ENCODE measurements at places on chromosomes 7 and 10. TPM values are rescaled to one million over a fixed set of nuclear protein-coding genes. Genes with fewer than 3 reads are reported as not detected.

DNA sequence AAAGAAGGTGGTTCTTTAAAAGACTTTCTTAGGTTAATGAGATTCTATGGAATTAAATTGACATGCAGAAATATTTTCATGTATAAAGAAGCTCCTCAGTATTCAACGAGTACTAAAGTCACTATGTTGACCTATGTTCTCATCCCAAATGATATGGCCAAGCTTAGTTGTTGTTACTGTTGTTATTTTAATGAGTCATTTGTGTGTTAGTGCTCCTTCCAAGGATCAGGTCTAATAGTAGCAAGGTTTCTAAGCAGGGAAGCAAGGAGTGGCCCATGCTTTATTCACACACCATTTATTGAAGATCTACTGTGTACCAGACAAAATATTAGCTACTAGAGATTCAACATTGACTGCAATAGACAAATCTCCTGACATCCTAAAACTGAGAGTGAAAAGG, 41.9 kb downstream of the LRRN3 start:
- peak; percentile 15 for DNase-seq
- no peak overlapping the region for H3K27ac ChIP-seq
- H3K4me1 ChIP-seq: peaks cover 20% of the 10 kb centered on the region
- H3K4me3 ChIP-seq: no peak overlapping the region
- H3K36me3 ChIP-seq: no peaks in the 10 kb centered on the region

DNA sequence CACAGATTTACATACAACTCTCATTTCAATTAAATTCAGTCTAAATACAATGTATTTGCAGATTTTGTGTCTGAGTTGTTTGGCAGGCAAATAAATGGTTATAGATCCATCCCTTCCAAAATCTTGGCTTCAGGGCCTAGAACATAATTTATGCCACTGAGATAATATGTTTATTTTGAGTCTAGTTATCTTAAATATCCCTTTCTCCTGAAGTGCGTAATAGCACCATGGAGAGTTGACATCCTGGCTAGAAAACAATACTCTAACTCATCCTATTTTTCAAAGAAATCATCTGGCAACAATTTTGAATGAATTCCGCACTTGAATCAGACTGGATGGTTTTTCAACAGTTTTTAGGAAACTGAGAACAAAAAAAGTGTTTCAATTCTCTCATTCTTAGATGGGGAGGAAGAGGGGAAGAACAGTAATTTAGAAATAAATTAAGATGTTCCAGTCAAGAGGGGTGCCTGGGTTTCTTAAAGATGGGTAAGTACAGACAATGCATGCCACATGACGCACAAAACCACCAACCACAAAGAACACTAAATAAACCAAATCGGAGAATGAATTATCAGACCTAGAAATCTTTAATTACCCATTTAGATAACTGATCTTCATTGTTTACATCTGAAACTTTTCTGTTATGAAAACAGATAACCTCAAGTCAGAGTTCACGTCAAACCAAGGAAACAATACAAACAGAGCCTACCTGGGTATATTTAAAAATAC, 228.7 kb upstream of the PTN start:
- no peak for DNase-seq
- H3K36me3 ChIP-seq: no peaks in the 10 kb centered on the region
- H3K4me3 ChIP-seq: no peak overlapping the region

- H3K4me1 ChIP-seq: peaks cover 34% of the 10 kb centered on the region
- no peaks in the 10 kb centered on the region for H3K36me3 ChIP-seq
- peak overlapping the region; percentile 3 for H3K27ac ChIP-seq
- DNase-seq: peak; percentile 36
- H3K27me3 ChIP-seq: no peaks in the 10 kb centered on the region
Measured at GRCh38 chr10:27658788-27659187, 86.8 kb downstream of the MKX start.

DNA sequence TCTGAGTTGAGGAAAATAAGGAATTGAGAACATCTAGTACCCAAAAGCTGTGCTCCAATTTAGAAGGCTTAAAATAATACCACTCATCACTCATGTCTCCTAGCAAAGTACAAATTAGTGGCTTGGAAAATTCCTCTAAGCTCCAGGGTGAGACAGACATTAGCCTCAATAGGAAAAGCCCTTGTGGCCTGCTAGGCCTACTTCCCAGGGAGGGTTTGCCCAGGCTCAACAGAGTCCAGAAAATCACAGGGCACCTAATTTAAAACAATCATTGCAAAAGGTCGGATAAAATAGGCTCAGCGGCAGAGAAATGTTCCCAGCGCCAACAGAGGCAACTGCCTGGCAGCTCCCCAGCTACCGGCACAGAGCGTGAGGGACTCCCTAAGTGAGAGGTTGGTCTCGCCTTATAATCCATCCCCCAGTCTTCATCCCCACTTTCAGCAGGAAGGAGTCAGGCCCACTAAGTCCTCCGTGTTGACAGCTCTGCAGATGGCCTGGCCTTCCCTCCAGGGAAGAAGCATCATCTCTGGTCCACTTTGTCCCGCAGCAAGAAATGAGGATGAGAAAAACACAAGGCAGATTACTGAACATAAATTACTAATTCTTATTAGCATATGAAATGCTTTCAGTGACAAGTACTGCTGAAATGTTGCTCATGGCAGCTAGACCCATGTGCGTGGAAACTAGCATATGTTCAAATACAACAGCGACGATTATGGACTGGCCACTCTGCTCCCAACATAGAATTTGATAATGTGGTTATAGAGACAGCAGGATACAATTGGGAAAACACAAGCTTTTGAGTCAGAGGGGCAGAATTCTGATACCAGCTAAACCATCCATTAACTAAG, 1177.7 kb upstream of the AUTS2 start:
- no peak for DNase-seq
- H3K4me3 ChIP-seq: no peak overlapping the region
- H3K4me1 ChIP-seq: no peaks in the 10 kb centered on the region
- no peak overlapping the region for H3K27ac ChIP-seq
- H3K36me3 ChIP-seq: no peaks in the 10 kb centered on the region
- no peaks in the 10 kb centered on the region for H3K27me3 ChIP-seq

The PARP12 gene
- 17.7 TPM for total RNA-seq

The MYL10 gene
- not detected for total RNA-seq

All from HCT116 (cell line).